ENCODE measurements at places on chromosomes 1 and 21.

- DNase-seq, result no peak
Observed at GRCh38 chr1:47491341-47491753, 53.5 kb downstream of the FOXD2 start.

DNA sequence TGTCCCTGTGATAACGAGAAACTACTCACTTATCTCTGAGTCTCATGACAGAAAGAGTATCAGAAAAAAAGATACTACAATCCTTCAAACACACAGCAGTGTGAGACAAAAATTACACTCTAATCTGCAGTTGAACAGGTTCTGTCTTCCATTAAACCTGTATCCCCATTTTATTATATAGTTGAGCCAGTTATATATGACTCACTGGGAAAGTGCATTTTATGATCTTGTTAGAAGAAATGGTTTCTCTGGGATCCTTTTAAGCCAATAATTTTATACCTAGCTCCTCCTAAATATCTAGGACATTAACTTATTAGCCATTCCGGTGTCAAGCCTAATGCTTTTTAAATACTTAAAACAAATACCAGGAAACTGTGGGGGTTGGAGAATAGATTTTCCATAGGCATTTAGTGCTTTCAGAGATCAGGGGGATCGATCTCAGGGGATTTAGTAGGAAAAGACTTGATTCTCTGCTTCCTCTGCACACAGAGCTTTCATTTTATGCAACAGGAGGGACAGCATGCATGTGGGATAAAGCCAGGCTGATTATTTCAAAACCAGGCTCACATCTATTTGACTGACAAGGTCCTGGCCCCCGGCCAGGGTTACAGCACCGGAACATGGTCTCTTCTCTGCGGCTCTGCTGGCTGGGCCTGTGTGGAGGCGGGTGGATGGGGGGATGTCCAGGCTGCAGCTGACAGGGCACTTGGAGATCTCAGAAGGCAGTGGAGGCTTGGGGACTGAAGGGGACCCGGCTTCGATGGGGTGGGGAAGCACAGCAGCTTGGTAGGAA is 310.6 kb downstream of the DISC1 start:
- no peak for DNase-seq

DNA sequence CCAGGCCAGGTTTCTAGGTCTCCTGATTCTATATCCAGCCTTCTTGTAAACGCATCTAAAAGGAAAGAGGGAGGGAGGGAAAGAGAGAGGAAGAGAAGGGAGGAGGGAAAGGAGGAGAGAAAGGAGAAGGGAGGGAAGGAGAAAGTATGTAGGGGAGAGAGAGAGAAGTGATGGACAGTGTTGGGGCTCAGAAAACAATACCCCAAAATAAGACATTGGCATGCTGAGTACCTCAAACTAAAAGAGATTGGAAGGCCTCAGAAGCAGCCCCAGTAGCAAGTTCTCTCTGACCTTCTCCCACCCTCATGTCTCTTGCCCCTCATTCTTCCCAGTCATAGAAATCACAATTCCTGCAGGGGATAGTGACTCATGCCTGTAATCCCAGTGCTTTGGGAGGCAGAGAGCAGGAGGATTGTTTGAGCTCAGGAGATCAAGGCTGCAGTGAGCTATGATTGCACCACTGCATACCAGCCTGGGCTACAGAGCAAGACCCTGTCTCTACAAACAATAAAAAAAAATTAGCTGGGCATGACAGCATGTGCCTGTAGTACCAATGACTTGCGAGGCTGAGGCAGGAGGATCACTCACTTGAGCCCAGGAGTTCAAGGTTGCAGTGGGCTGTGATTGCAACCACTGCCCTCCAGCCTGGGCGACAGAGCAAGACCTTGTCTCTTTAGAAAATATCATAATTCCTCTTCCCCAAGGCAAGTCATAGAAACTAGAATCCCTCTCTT is 51.2 kb downstream of the DNTTIP2 start:
- DNase-seq, result no peak

GRCh38 chr1:2215909-2216766 is 12.0 kb upstream of the SKI start:
- DNase-seq, result no peak

- no peak for DNase-seq
Observed at GRCh38 chr1:12143631-12144155, 23.1 kb upstream of the TNFRSF1B start.

GRCh38 chr1:4127592-4128140 is 227.6 kb upstream of the C1orf174 start:
- no peak for DNase-seq

DNA sequence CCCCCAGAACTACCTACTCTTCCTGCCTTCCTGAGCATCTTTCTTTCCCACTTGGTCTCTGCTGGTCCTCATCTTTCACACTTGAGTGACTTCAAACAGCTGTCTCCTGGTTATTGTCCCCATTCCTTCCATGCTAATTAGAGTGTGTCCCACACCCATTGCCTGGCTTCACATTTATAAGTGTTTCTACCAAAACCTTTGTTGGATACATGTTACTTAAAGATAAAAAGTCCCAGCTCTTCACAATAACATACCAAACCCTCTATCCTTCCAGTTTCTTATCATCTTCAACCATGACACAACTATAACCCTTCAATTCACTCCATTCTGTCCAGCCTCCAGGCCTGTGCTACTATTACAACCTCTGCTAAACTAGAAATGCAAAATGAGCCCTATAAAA is 41.0 kb downstream of the VCAM1 start:
- DNase-seq, result no peak

All from stimulated activated CD8-positive, alpha-beta memory T cell treated with anti-CD3 and anti-CD28 coated beads, Interleukin-4, amount 100 ng/mL, for 1 hour (primary cell).